ENCODE measurements at places on chromosomes 7 and 10.

- DNase-seq: no peak
These were observed 4.6 kb upstream of the ARHGAP22 start for GRCh38 chr10:48609441-48609840.

DNA sequence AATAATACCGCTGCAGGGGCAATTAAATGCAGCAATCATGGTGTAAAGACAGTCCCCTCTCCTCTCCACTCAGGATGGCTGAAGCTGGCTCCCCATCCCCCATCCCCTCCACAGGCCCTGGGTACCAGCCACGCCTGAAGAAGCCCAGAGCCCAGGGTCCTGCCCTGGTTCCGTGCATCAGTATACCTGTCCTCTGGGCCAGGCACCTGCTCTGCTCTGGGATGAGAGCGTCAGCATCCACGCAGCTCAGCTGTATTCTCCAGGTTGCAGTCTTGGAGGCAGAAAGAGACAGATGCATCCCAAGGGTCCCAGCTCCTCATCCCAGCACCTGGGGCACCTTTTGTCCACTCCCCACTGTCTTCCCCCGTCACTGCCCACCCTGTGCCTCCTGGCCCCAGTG lies 233.8 kb downstream of the TCERG1L start:
- DNase-seq: no peak

GRCh38 chr7:151511946-151512345 lies 7.7 kb downstream of the RHEB start:
- no peak for DNase-seq

- DNase-seq: no peak
These were observed 283.0 kb upstream of the KLF6 start for GRCh38 chr10:4067931-4068561.

GRCh38 chr10:72509206-72509799 lies 116.6 kb downstream of the MICU1 start:
- DNase-seq: no peak

DNA sequence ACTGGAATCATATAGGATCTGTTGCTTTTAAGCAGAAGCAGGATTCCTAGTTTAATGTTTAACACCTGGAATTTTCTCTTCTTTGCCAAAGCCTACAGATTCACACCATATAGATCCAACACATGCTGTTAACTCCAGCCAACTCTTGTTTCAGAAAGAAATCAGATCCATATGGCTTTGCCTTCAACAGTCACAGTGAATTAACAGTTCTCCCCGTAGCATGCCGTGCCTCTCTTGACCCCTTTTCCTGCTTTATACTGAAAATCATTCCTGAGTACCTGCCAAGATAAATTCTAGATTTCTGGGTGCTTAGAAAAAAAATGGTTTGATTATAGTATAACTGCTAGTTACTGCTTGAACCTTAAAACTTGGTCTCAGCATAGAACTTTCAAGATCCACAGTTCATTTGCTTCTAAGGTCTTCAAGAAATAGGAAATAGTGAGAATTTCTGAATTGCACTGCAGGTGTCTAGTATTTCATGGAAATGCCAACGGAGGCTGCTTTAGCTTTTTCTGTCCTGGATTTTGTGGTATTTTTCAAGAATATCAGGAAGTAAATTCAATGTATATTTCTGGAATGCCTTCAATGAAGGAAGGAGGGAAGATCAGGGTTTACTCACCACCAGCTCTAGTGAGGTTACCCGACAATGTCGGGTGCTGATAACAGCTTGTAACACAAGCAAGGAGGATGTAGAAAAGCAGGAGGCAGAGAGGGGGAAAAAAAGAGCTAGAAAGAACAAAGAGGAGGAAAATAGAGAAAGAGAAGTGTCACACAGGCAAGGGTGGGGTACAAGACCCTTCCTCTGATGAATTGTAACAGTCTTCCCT lies 6.6 kb downstream of the AASS start:
- DNase-seq: no peak

GRCh38 chr10:16770141-16770540 lies 47.1 kb downstream of the RSU1 start:
- no peak for DNase-seq

DNA sequence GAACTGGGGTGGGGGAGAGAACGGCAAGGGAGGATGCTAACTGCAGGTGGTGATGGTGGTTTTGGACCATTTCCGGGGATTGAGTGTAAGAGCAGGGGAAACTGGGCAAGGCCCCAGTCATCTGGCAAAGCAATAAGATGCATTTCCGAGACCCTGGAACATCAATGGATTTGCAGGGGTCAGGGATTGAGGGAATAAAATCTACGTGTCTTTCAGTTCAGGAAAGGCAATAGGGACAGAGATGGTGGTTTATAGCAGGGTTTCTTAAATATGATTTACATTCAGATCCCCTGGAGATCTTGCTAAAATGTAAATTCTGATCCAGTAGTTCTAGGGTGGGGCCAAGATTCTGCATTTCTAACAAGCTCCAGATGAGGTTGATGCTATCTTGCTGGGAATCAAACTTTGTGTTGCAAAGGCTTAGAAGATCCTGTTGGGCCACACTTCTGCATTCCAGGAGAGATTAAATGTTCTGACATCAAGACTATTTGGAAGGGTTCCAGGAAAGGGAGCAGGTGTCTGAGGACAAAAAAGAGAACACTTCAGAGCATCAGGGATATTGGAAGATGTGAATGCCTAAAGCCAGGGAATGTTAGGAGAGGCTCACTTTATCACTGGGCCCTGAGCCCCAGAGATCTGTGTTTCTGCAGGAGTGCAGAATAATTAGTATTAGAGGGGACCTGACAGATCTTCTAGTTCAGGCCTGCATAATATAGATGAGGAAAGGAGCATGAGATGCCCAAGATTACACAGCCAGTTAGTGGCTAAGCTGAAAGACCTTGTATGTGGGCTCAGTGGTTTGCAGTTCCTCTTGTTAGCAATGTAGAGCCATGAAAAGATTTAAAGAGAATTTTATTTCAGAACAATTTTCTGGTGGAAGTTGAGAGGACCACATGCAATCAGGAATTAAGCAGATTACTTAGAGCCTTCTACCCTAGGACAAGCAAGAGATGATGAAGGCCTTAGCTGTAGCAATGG lies 32.4 kb downstream of the BLNK start:
- no peak for DNase-seq

GRCh38 chr7:137396051-137396450 lies 52.5 kb upstream of the PTN start:
- no peak for DNase-seq

DNA sequence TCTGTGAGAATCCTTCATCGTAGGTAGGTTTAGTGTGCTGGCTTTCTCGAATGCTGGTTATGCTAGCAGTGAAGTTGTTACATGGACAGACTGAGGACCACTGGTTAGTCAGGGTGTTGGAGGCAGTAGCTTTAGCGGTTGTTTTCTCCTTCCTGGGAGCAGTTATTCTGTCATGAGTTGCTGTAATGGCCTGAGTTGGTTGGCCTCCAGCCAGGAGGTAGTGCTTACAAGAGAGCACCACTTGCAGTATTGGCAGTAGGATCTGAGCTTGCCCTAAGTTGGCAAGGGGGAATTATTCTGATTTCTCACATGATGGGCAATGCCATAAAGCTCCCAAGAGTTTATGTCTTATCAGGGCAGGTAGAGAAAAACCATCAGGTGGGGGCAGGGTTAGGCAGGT lies 58.0 kb downstream of the IPMK start:
- no peak for DNase-seq

All from GDM1 (cell line).